ENCODE measurements at places on chromosomes 5 and 9.

GRCh38 chr5:151357097-151357496 lies 9.7 kb upstream of the SLC36A2 start:
- DNase-seq: no peak

DNA sequence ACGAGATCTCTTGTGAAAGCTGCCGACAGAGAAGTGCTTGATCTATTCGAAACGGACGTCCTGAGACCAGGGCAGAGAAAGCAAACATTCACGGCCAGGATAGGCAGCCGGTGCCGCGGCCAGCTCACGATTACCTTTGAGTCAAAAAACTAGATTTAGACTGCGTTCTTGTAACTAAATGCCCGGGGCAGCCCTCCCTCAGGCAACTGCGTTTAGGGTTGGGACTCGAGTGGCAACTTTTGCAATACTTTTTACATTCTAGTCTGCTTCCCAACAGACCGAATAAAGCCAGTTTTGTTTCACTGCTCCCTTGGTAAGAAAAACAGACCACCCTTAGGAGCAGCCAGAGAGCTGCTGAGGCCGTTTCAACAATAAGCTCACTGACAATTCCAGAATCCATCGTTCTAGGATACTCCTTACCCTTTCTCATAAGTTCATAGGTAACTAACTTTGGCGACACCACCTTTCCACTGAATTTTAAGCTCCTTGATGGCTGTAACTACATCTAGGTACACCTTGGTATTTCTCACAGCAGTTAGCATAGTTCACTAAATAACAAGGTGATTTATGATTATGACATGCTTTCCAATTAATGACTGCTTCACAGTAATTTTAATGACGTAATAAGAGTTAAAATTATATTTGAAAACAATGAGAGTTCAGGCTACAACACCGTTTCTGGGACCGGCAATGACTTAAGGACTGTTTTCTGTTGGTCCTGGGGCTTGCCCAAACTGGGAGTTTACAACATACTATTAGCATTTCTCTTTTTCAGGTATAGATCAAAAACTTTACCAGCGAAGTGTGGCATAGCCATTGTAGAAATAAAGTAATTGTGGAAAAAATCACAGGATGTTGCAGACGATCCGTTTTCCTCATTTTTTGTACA lies 899 bp upstream of the RAPGEF6 start:
- DNase-seq: no peak

- DNase-seq: no peak
Measured at GRCh38 chr9:122053567-122054350, 39.3 kb downstream of the TTLL11 start.

DNA sequence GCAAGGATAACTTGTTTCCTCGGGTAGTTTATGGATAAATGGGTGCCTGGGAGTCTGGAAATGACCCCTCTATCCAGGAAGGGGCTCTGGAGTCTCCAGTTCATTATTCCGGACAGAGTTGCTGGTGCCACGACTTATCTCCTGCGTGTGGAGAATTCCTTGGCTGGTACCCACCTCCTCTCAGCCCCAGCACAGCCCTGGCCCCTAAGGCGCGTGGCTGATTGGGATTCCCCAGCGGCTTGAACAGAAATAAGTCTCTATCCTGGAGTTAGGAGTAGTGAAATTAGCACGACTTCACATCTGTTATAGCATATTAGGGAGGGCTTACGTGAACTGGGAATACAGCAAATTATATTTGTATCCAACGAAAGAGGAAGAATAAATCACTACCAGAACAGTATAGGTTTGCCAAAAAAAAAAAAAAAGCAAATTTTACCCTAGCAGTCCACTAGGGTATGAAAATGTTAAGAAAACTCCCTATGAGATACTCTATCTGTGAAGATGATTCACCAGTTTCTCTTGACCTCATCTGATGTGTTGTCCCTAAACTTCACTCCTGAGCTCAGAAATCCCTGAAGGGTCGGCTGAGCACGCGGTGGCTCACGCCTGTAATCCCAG lies 172.5 kb upstream of the OTULINL start:
- DNase-seq: no peak

DNA sequence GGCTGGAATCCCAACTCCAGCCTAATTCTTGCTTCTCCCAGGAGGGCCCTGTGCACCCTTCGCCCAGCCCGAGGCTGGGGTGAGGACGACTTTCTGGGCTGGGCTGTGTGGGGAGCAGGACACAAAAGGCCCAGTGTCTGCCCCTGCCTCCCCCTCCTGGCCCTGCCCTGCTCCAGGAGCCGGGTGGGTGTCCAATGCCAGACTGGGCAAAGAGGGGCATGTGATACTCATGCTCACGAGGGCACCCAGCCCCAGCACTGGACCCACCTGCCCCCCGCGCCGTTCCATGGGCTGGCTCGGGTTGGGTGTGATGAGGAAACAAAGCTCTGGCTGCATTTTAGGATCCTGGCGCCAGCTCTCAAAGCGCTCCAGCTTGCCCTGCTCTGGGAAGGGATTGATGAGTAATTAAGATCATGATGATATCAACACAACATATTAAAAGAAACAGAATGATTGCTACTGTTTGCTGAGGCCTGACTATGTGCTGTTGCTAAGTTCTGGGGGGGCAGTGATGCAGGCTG lies 30.7 kb downstream of the LHX2 start:
- DNase-seq: no peak

- DNase-seq: no peak
Measured at GRCh38 chr5:74063821-74064220, 437.8 kb downstream of the ARHGEF28 start.
